ENCODE measurements at places on chromosomes 3 and 15. TPM values are rescaled to one million over a fixed set of nuclear protein-coding genes. Genes with fewer than 3 reads are reported as not detected.

MYRIP gene
- total RNA-seq: 13.5 TPM

SI gene
- 0.18 TPM for total RNA-seq

PRTG gene
- total RNA-seq: 28.8 TPM

KLHL6 gene
- 1.3 TPM for total RNA-seq

JMJD7 gene
- total RNA-seq: 1.6 TPM

CCDC13 gene
- 1.4 TPM for total RNA-seq

- DNase-seq: no peak
Observed at GRCh38 chr15:20344601-20345400, 196.8 kb downstream of the GOLGA6L6 start.

DNA sequence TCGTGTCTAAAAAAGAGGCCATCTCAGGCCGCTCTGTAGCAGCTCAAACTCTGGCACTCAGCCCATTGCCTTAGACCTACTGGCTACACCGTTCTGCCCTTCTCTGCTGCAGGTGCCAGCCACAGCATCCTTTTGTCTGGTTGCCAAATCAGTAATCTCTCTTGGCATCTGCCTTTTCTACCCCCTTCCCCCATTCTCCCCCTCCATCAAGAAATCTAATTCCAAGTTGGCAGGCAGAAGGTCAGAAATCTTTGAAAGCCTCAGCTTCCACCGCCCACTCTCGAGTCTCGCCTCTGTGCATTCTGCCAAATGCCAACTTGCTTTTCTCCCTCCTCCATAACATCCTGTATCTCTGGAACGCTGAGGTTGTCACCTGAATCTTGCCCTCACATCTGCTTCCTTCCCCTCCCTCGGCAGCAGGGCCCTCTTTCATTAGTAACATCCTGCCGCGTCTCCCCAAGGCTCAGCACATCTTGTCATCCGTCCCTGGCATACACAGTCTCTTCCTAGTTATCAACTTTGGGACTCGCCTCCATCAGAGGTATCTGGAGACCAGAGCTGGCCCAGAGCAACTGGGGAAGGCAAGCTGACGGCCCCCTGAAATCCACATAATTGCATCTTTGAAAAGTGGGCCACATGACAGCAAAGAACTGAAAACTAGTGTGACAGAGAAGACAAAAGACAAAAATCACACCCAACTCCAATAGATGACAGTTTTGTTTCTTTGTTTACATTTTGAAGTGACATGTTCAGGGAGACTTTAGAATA, 312.0 kb upstream of the CCDC54 start:
- DNase-seq: peak; percentile 44

- DNase-seq: no peak
Observed at GRCh38 chr15:65867244-65867643, 2.0 kb upstream of the RAB11A start.

GRCh38 chr3:102235679-102236078, 199.1 kb upstream of the ZPLD1 start:
- DNase-seq: peak; percentile 17

- no peak for DNase-seq
Observed at GRCh38 chr3:194886836-194887235, 201.2 kb downstream of the FAM43A start.

DNA sequence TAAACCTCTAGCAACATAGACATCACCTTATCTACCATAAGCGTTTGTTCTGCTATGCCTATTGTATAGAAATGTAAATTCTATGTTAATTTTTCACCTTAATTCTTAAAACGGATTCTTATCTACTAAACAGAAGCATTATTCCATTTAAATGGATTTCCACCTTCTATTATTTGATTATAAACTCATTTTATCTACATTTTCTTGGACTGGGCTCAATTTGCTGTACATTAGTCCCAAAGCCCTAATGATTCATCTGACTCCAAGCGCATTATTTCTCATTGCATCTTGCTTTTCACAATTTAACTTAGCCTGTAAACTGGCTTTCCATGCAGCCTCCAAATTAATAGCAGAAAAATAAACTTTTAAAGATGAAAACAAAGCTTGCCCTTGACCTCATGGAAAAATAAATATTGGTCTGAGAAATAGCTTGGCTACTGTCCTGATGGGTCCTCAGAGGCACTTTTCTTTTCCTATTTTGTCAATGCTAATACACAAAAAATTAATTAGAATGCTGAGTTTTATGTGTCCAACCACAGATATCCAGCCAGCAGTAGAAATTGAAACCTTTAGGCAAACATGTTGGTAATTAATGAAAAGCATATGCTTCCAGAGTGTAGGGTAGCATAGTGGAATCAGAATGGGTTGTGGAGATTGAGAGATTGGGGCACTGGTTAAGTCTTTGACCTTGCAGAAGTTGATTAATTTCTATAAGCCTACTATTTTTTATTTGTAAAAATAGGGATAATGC, 81.4 kb upstream of the CFAP20DC start:
- no peak for DNase-seq

DNA sequence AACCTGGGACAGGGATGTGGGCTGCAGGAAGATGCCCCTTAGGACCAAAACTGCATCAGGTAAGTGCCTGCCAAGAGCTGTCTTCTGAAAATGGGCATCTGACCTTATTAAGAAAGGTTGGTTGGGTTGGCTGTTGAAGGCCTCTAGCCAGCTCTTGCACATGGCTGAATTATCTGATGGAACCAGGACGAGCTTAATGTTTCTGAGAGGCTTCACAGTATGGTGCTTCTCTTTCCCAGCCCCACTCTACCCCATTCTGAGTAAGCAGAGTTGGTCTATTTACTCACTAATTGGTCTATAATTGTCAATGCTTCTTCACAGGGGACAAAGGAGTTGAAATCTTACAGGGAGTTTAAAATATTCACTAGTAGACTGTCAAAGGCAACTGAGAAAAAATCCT, 48.4 kb downstream of the DTWD1 start:
- DNase-seq: no peak

DNA sequence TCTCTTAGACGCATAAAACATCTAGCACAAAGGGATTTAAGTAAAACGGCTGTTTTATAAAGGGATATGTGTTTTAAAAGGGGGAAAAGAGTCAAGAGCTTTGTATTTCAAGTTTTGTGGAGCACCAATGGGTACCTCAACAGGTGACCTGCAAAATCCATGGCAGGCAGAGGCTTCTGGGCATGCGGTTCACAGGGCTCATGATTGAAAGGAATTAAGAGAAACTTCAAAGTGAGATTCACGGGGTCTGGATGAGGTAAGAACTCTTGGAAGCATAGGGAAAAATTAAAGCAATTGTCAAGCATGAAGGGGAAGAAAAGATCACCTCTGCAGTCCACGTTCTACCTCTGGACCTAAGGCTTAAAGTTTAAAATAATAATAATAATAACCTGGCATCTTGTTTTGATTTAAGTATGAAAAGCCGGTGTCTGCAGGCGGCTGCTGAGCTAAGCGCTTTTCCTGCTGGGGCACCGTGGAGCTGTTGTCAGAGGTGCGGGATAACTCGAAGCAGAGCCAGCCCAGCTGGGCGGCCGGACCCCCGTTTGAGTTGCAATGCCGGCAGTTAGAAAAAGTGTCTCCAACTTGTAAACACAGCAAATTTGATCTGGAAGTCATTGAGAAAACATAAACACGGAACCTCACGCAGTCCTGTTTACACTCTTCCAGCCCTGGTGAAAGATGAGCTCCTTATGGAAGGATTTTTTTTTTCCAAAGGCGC, 40.5 kb downstream of the HES1 start:
- DNase-seq: no peak

GRCh38 chr15:29857221-29857789, 35.0 kb upstream of the TJP1 start:
- no peak for DNase-seq

DNA sequence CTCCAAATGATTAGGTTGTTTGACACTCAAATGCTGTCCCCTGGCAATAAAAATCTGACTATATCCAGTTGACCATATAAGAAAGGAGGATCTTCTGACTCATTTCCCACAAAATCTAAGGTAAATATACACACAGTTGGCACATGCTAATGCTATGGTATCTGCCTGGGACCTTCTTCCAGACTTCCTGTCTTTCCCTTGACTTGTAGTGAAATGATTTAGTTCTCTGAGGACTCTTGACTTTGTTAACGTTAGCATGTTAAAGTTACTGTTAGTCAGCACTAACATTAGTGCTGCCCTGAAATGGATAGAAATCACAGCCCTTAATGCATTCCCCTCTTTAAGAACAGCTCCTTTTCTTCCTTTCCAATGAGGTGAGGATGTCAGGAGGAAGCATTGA, 124.3 kb upstream of the LSAMP start:
- DNase-seq: no peak

DNA sequence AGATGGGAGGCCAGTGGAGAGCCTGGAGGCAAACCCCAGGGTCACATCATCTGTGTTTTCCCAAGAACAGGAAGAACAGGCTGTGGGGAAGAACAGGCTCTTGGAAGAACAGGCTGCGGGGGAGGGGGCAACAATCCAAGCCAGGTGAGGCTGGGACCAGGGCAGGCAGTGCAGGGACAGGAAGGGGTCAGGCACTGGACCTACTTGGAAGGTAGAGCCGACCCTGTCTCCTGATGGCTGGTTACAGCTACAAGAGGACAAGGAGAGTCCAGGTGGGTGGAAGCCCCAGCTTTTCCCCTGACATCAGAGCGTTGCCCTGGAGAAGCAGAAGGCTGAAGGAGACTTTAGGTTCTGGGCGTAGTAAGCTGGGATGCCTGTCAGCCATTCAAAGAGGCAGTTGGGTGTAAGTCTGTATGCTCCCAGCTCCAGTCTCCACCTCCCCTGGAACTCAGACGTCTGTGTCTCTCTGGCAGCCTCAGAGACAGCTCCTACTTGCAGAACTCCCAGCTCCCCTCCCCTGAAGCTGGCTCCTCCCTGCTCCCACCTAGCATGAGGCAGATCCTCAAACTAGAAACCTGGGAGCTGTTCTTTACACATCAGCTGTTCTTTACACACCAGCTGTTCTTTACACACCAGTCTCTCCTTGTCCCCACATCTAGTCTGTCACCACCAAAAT, 130.9 kb downstream of the DNAJB8 start:
- no peak for DNase-seq

- DNase-seq: no peak
Observed at GRCh38 chr3:142003291-142003690, 126.8 kb downstream of the ATP1B3 start.

DNA sequence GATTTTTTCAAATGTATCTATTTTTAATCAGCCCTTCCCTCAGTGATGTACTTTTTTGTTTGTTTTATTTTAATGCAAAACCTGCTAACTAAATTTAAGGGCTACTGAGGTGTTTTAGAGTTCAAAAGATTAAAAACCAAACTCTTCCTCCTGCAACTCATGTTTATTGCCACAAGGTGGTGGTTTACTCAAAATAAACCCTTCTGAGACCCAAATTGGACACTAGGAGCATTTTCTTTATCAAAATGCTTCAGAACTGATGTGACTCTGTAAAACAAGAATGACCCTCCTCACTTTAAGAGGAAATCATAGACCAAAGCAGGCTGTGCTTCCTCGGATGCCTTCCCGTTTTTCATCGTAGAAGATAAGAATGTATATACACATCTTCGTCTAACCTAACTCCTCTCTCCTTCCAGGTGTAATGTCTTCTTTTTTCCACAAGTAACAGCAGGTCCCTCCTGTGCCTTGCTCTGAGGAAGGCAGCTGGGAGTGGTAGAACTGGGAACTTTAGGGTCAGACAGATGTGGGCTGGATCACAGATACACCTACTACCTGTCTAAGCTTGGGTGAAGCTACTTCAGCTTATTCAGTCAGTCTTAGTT, 2.9 kb upstream of the NME9 start:
- peak; percentile 69 for DNase-seq

GRCh38 chr15:43552256-43552655, 34.8 kb downstream of the MAP1A start:
- no peak for DNase-seq

- DNase-seq: no peak
Observed at GRCh38 chr3:169242708-169243513, 420.6 kb downstream of the MECOM start.

GRCh38 chr3:134359121-134360010, 14.9 kb downstream of the AMOTL2 start:
- DNase-seq: peak; percentile 72

DNA sequence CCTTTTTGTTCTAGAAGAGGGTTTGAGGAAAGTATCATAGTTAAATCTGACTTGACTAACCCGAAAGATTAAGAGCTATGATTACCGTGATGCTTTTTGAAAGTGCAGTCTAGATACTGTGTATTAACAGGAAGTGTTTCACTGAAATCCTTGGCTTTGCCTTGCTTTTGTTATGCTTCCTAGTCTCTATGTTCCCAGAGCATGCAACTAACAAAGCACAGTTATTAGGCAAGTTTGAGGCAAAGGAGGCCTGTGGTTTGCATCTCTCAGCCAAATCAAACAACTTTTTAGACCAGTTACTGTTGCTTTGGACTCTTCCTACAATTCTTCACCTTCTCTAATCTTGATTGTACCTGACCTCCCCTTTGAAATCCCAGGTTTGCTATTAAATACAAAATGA, 3.9 kb downstream of the LXN start:
- no peak for DNase-seq

DNA sequence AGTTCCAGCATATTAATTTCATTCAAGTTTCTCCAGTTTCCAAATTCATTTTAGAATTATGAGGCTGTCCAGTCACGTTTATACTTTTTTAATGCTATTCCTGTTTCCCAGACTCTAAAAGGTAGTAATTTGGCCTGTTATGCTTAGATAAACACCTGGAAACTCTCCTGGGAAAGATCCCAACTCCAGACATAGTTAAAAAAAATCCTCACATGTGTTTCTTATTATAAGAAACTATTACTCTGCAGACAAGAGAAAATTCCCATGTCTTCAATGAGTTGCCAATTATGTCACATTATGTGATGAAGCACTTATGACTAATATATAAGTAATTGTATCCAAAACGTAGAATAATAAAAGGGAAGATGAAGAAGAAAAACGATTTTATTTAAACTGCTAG, 137.1 kb upstream of the TMC3 start:
- no peak for DNase-seq

GRCh38 chr3:31077826-31078225, 183.4 kb upstream of the GADL1 start:
- no peak for DNase-seq

Measured in cerebellum (tissue), 4 donors.